ENCODE measurements at places on chromosomes 3 and 15. TPM values are rescaled to one million over a fixed set of nuclear protein-coding genes. Genes with fewer than 3 reads are reported as not detected.

BFSP2 gene
- not detected for total RNA-seq

RETNLB gene
- not detected for total RNA-seq

DNA sequence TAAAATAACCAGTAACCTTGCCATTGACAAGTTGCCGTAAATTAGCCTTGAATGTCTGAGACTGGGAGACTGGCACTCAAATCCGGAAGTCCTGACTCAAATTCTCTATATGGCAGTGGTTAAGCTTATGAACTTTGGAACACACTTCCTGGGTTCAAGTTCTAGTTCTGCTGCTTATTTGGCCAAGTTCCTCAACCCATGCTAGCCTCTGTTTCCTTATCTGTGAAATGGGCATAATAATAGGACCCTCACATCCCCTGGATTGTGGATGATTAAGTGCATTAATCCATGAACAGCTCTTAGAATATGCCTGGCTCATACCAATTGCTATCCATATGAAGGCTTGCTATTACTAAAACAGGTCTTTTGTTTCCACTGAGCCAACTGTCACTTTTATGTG, 311.5 kb downstream of the EDEM1 start:
- no peak for DNase-seq
- H3K27ac ChIP-seq = no peak overlapping the region
- no peak overlapping the region for H3K4me3 ChIP-seq
- H3K36me3 ChIP-seq = no peaks in the 10 kb centered on the region
- H3K4me1 ChIP-seq = no peaks in the 10 kb centered on the region
- H3K27me3 ChIP-seq = no peaks in the 10 kb centered on the region

EXD1 gene
- total RNA-seq = not detected

GRCh38 chr3:188465311-188465710, 311.4 kb downstream of the LPP start:
- no peak overlapping the region for H3K4me3 ChIP-seq
- H3K27ac ChIP-seq = no peak overlapping the region
- no peaks in the 10 kb centered on the region for H3K27me3 ChIP-seq
- DNase-seq = no peak

DNA sequence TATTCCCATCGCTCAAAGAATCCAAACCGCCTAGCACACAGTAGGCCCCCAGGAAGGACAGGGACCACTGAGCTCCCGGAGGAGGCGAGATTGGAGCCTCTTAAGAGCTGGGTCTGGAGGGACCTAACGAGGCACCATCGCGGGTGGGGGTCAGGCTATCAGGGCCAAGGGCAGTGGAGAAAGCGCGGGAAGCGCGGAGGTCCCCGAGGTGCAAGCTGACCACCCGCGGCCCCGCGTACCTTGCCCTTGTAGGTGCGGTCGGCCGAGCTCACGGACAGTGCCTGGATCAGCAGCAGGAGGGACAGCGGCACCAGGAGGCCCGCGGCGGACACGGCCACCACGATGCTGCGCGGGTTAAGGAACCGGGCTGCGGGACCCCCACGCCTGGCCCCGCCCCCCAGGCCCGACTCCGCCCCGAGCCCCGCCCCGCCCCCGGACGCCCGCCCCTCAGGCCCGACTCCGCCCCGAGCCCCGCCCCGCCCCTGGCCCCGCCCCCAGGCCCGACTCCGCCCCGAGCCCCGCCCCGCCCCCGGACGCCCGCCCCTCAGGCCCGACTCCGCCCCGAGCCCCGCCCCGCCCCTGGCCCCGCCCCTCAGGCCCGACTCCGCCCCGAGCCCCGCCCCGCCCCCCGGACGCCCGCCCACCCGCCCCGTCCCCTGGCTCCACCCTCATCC, 3.9 kb downstream of the ZDHHC19 start:
- H3K36me3 ChIP-seq = no peaks in the 10 kb centered on the region
- peak overlapping the region; percentile 33 for H3K4me3 ChIP-seq
- H3K27me3 ChIP-seq = no peaks in the 10 kb centered on the region
- H3K4me1 ChIP-seq = no peaks in the 10 kb centered on the region
- no peak overlapping the region for H3K27ac ChIP-seq

- DNase-seq = no peak
- H3K4me1 ChIP-seq = peaks cover 6% of the 10 kb centered on the region
- H3K4me3 ChIP-seq = no peak overlapping the region
- H3K27ac ChIP-seq = no peak overlapping the region
These were observed 15.6 kb downstream of the CPA3 start for GRCh38 chr3:148880681-148881080.

DNA sequence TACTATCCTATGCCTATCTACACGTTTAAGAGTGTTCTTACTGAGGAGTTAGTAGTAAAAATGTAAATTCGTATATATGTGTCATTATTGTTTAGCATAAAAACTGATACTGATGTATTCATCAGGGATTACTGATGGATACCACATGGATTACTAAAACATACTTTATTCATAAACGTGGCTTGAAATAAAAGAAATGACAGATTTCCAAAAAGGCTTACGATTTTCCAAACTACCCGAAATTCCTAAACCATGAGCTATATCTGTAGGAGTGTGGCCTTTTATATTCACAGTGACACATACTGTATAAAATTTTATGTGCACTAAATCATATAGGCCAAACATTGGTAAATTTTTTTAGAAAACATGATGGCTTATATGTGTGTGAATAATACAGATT, 6.9 kb downstream of the TSC22D2 start:
- H3K27me3 ChIP-seq = no peaks in the 10 kb centered on the region
- no peak for DNase-seq
- no peak overlapping the region for H3K27ac ChIP-seq

- no peak overlapping the region for H3K4me3 ChIP-seq
- peaks cover 9% of the 10 kb centered on the region for H3K4me1 ChIP-seq
- no peak overlapping the region for H3K27ac ChIP-seq
- H3K27me3 ChIP-seq = no peaks in the 10 kb centered on the region
- H3K36me3 ChIP-seq = no peaks in the 10 kb centered on the region
These were observed 23.2 kb downstream of the CRABP1 start for GRCh38 chr15:78363381-78363734.

KCNMB2 gene
- 0.56 TPM for total RNA-seq

- H3K4me1 ChIP-seq = peaks cover 3% of the 10 kb centered on the region
- no peak overlapping the region for H3K4me3 ChIP-seq
- H3K36me3 ChIP-seq = no peaks in the 10 kb centered on the region
- no peak for DNase-seq
- no peaks in the 10 kb centered on the region for H3K27me3 ChIP-seq
- no peak overlapping the region for H3K27ac ChIP-seq
These were observed 119.3 kb upstream of the BFSP2 start for GRCh38 chr3:133280586-133280985.

DNA sequence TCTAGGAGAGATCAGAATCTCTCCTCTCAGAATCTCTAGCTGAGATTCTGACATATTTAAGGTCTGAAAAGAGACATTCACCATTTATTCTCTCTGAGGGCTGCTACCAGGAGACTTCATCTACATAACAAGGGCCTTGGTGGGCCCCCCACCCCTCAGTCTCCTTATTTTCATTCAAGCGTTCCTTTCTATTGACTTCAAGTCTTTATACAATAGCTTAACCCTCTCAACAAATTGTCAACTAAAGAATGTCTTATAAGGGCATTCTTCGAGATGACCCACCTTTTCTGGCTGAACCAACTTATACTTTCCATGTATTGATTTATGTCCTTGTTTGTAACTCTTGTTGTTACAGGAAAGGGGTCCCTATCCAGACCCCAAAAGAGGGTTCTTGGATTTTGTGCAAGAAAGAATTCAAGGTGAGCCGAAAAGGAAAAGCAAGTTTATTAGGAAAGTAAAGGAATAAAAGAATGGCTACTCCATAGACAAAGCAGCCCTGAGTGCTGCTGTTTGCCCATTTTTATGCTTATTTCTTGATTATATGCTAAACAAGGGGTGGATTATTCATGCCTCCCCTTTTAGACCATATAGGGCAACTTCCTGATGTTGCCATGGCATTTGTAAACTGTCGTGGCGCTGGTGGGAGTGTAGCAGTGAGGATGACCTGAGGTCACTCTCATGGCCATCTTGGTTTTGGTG, 209.5 kb upstream of the ALCAM start:
- DNase-seq = no peak
- no peaks in the 10 kb centered on the region for H3K4me1 ChIP-seq
- H3K36me3 ChIP-seq = no peaks in the 10 kb centered on the region

DNA sequence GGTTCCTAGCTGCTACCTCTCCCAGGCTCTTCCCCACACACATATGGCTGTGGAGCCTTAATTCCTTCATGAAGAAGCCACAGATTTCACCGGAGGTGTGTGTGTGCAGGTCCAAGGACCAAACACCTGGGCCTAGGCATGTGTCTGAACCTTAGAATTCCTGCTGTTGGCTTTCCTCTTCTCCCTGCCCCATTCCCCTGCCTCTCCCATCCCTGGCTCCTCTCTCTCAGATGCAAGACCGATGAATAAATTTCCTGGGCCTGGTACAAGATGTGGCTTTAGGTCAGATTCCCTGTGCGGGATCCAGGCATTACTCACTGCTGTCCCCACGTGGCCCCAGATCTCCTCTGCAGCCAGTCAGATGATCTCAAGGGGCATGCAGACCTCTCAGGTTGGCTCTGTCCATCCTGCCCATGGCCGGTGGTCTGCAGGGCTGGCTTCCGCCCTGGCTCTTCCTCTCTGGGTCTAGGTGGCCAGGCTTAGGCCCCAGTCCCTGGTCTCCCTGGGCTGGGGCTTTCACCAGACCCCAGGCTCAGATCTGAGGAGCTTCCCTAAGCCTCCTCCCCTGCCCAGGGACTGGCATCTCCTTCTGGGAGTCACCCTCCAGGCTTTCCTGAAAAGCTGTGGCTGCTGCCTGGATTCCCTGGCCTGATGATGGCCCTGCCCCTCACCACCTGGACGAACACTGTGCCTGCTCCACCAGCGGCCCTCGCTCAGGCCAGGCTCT, 20.5 kb downstream of the CCR9 start:
- no peak overlapping the region for H3K27ac ChIP-seq
- no peaks in the 10 kb centered on the region for H3K4me1 ChIP-seq
- DNase-seq = no peak
- H3K27me3 ChIP-seq = no peaks in the 10 kb centered on the region
- no peaks in the 10 kb centered on the region for H3K36me3 ChIP-seq

GRCh38 chr3:144381607-144382006, 410.0 kb downstream of the DIPK2A start:
- H3K4me1 ChIP-seq = no peaks in the 10 kb centered on the region
- no peaks in the 10 kb centered on the region for H3K27me3 ChIP-seq
- H3K27ac ChIP-seq = no peak overlapping the region
- H3K4me3 ChIP-seq = no peak overlapping the region

BOC gene
- total RNA-seq = 10.1 TPM

Data from lower lobe of right lung (tissue), 2 donors.